ENCODE measurements at places on chromosomes 13 and 19.

DNA sequence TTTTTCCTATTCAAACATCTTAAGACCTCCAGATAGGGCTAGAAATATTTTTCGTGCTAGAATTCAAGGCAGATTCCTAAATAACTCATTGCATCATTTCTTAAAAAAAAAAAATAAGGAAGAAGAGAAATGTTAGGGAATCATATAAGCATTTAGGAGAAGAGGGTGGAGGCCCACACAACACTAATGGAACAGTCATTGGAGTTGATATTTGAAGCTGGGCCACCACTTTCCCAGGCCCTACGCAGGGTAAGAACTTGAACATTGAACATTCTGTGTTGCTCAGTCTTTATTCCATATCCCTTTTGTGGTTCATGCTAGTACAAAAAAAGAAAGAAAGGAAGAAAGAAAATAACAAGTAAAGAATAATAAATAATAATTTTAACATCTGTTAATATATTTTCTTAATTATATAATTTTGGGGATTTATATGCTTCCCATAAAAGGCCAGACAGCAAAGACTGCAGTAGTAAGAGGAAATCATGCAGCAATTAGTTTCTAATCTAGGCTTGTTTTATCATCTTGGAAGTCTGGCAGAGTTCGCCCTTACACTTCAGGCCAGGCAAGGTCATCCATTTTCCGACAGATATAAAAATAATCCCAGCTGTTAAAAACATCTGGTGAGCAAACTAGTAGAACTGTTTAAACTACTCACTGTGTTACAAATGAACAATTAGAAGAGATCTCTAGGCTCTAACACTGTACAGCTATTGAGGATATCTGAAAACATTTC is 127.7 kb downstream of the FRY start:
- DNase-seq: no peak

DNA sequence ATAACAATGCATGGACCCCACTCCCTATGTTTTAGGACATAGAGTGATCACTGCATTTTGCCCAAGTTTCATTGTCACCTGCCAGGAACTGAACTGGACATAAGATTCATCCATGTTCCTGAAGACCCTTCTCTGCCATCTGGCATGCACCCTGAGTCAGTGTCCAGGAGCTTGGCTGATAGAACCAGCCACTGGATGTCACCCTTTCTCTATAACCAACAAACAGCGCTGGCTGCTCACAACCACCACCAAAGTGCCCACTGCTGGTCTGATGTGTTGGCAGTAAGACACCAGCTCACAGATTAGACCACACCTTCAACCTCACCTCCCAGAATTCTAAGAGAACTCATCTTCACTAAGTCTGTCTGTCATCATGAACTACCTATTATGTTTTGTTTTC is 333.4 kb downstream of the ITGBL1 start:
- peak; percentile 44 for DNase-seq

DNA sequence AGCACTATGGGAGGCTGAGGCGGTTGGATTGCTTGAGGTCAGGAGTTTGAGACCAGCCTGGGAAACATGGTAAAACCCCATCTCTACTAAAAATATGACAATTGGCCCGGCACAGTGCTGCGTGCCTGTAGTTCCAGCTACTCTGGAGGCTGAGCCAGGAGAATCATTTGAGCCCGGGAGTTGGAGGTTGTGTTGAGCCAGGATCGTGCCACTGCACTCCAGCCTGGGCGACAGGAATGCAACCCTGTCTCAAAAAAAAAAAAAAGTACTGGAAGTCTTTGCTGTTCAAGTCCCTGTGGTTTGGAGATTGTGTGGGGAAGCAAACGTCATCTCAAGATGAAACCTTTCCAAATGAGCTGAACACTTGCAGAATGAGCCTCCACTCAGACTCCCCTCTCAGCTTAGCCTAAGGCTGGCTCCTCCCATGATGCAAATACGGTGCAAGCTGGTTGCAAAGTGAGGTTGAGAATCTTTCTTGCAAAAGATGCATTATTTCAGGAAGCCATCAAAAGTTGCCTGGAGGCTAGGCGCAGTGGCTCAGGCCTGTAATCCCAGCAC is 46.2 kb downstream of the MYO9B start:
- DNase-seq: peak; percentile 53

GRCh38 chr19:41166944-41167804 is 25.8 kb upstream of the CYP2S1 start:
- DNase-seq: no peak

DNA sequence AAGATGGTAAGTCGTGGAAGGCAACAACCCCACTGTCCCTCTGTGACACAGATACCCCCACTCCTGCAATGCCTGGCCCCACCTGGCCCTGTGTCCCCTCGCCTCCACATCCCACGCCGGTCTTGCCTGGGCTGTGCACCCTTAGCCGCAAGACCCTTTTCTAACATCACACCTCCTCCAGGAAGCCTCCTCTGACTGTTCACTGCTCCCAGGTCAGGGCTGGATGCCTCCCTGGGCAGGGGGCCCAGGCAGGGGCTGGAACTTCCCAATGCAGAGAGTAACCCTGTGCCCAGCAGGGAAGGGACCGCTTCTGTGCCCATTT is 1.3 kb downstream of the FBN3 start:
- no peak for DNase-seq

DNA sequence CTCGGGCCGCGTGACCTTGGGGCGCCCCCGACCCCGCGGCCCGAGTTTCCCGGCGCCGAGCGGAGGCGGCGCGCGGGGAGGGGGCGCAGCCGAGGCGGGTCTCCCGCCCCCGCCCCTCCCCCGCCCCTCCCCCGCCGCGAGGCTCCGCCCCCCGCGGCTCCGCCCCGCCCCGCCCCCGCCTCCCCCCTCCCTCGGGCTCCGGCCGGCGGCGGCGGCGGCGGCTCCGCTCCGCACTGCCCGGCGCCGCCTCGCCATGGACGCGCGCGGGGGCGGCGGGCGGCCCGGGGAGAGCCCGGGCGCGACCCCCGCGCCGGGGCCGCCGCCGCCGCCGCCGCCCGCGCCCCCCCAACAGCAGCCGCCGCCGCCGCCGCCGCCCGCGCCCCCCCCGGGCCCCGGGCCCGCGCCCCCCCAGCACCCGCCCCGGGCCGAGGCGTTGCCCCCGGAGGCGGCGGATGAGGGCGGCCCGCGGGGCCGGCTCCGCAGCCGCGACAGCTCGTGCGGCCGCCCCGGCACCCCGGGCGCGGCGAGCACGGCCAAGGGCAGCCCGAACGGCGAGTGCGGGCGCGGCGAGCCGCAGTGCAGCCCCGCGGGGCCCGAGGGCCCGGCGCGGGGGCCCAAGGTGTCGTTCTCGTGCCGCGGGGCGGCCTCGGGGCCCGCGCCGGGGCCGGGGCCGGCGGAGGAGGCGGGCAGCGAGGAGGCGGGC is at the start of gene HCN2:
TSS of gene HCN2 (plus strand) at position 189 of the 703 bp plus-strand sequence. CDS start at position 254, 65 bp downstream.
- no peak for DNase-seq

GRCh38 chr19:42521346-42522030 is 6.8 kb downstream of the CEACAM1 start:
- DNase-seq: no peak

- no peak for DNase-seq
Observed at GRCh38 chr13:95754069-95754468, 77.1 kb downstream of the DNAJC3 start.

DNA sequence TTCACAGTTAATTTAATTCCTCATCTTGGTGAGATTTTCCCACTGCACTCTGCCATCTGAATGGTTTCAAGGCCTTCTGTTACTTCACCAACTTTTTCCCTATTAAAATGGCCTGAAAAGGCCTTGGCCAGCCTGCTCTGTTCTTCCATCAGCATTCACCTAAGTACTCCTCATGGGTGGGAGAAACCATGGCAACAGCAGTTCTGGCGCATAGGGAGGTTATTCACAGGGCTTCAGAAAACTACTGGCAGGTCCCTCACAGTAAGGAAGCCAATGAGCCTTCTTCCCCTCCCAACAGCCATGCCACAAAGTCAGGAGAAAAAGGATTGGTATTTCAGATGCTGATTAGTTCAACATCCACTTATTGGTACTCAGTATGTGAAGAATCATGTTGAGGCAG is 17.2 kb upstream of the GJB2 start:
- no peak for DNase-seq

GRCh38 chr19:38852231-38853044 is 2.7 kb upstream of the HNRNPL start:
- peak; percentile 67 for DNase-seq

- DNase-seq: no peak
Observed at GRCh38 chr13:109900320-109900719, 113.9 kb upstream of the IRS2 start.

- DNase-seq: no peak
Observed at GRCh38 chr13:51967482-51968446, 43.5 kb downstream of the ATP7B start.

- DNase-seq: no peak
Observed at GRCh38 chr19:23972161-23972560, 57.5 kb downstream of the ZNF726 start.

- peak; percentile 89 for DNase-seq
Observed at GRCh38 chr13:101529422-101529821, 76.9 kb downstream of the ITGBL1 start.

DNA sequence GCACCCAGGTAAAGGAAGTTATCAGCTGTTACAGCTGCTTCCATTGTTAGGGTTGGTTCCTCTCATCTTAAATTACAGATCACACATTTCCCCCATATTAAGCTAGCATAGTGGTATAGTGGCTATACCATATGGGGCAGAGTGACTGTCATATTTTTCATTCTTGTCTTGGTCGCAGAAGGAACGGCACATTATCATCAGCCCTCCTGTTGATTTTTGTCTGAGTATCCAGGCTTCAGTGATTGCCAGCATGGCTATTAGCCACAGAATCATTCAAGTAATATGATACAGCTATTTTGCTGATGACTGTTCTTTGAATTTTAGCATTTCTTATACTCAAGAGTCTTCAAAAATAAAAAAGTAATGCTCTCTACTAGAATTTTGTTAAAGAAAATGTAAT is 240.9 kb downstream of the LIG4 start:
- DNase-seq: no peak

GRCh38 chr19:40006273-40006691 is 9.4 kb downstream of the ZNF546 start:
- DNase-seq: peak; percentile 67

GRCh38 chr19:20162821-20163220 is 4.2 kb upstream of the ZNF486 start:
- no peak for DNase-seq

DNA sequence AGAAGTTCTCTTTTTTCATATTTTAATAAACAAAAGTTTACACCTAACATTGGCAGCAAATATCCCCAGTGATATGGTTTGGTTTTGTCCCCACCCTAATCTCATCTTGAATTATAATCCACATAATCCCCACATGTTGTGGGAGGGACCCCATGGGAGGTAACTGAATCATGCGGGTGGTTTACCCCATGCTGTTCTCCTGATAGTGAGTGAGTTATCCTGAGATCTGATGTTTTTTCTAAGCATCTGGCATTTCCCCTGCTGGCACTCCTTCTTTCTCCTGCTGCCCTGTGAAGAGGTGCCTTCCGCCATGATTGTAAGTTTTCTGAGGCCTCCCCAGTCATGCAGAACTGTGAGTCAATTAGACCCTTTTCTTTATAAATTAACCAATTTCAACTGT is 214.7 kb downstream of the SLITRK1 start:
- peak; percentile 5 for DNase-seq

DNA sequence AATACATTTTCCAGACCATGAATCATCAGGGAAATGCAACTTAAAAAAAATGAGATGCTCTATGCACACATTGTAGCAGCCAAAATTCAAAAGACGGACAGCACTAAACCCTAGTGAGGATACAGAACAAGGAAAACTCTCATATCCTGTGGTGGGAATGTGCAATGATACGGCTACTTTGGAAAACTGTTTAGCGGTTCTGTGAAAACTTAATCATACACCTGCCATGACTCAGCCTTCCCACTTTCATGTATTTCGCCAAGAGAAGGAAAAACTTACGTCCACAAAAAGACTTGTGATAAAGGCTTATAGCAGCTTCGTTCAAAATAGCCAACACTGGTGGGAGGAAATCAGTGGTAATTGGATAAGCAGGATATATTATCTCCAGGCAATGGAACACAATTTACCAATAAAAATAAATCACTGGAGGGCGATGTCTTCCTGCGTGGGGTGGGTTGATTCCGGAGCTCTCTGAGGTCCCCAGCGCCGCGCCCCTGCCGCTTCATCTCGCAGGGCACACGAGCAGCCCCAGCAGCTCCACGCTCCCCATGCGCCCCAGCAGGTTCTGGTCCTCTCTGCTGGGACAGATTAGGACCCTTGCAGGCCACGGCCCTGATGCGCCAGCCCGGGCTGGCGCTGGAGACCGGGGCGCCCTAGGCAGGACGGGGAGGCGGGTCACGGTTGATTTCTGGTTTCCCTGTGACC is 97.2 kb upstream of the ARHGEF7 start:
- DNase-seq: no peak

DNA sequence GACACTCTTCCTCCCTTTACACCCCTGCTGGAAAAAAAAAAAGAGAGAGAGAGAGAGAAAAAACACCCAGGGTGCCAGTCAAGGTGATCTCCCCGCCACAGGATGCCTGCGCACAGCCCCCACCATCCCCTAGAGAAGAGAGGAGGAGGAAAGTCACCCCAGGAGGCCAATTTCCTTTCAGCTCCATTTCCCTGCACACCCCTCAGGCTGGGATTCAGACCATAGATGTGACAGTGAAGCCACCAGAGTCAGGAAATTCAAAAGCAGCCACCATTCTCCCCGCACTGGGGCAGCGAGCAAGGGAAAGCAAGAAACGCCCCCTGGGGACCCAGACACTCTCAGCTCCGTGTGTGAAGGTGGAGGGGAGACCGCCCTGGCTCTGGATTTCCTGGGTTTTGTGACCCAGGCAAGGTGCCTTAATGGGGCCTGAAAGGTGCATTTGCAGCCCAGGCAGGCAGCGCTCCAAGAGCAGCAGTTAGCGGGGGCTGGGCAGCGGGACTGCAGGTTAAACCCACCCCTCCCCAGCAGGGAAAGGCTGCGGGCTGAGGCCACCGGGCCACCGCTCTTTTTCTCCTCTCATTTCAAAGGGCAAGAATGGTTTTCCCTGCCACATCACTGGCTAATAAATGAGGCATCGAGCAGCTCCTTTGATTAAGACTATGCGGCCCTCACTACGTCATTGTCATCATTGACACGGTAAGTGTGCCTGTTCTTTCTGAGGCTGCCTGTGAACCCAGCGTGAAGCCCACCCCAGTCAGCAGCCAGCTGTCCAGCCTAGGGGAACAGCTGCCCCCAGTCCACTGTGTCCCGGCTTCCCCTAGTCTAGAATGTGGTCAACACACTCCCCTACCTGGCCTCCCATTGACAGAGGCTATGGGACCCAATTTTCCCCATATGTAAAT is 83.8 kb upstream of the TM9SF2 start:
- DNase-seq: no peak
